ENCODE measurements at places on chromosomes 3 and 15.

- no peak for DNase-seq
Observed at GRCh38 chr15:101161656-101162055, 90.2 kb downstream of the CHSY1 start.

DNA sequence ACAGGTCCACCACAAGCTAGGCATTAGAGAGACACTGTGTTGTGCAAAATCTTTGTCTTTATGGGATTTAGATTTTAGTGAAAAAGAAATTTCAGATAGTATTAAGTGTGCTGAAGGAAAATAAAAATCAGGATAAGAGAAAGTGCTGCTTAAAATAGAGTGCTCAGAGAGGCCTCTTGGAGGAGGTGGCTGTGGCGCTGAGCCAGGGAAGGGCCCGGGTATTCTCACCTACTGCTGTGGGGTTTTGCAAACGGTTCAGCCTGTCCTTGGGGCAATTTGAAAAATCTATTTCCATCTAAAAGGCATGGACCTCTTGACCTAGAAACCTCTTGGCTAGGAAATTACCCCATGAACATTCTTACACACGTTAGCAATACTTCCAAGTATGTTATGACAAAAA lies 267.7 kb downstream of the TJP1 start:
- DNase-seq, result no peak

GRCh38 chr3:32004113-32004765 lies 22.7 kb downstream of the ZNF860 start:
- DNase-seq, result no peak

- DNase-seq, result no peak
Observed at GRCh38 chr3:23778446-23778845, 27.3 kb upstream of the UBE2E1 start.

DNA sequence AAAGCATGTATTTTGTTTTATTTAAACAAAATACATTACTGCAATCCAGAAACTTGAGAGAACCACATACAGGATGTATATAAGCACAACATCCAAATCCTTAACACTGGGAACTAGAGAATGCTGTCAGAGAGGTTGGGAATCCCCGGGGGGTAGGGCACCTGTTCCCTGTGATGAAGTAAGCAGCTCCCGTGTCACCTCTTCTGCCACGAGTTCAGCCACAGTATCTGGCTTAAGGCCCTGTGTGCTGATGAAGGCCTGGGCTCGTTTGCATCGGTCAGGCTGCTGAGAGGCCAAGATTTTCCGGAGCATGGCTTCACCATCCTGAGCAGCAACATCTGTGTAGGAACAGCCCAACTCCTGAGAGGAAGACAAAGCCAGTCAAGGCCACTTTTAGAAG lies 36.4 kb downstream of the EIF3J start:
- DNase-seq, result no peak

DNA sequence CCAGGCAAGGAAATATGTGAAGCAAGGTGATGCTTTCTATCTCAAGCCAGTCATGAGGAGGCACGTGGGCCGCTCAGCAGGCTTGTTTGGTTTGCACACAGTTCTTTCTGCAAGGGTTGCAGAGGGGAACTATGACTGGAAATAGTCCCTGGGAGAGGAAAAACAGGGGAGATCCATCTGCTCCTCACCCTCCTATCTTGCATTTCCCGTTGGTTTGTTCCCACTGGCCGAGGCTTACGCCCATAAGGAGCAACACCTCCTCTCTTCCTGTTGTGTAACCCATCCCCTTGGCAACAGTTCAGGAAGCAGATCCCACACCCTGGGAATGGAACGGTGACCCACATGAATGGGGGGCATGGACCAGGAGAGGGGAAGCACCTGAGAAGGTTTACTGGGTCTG lies 72.1 kb upstream of the MAGI1 start:
- DNase-seq, result peak; percentile 36
